ENCODE measurements at places on chromosomes 11 and 22.

GRCh38 chr11:63813563-63814382 is 517 bp downstream of the SPINDOC start:
- DNase-seq: no peak

- DNase-seq: no peak
Observed at GRCh38 chr11:107494055-107494454, 36.4 kb upstream of the CWF19L2 start.

DNA sequence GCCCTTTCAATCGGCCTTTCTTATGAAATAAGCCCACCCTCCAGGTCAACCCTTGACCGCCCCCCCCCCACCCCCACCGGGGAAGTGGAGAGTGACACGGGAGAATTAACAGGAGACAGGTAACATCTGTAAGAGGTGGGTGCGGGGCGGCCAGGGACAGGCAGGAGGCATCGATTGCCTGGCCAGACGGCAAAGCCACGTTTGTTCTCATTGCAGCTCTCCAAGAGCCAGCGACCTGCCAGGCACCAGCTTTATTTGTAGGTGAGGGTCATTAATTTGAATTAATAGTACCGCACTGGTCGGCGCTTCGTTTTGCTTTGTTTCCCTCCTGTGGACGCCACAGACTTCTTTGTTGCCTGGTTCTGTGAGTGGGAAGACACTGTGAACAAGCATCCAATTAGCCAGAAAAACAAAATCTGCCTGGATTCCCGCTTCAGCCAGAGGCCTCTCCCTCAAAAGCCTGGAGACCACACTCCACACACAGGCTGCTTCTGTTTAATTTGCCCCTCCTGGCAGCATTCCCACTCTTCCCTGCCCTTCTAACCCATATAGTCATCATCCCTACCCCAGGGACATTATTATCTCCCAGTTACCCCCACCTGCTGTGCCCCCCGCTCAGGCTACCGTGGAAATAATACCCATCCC is 104.5 kb upstream of the OPCML start:
- DNase-seq: no peak

DNA sequence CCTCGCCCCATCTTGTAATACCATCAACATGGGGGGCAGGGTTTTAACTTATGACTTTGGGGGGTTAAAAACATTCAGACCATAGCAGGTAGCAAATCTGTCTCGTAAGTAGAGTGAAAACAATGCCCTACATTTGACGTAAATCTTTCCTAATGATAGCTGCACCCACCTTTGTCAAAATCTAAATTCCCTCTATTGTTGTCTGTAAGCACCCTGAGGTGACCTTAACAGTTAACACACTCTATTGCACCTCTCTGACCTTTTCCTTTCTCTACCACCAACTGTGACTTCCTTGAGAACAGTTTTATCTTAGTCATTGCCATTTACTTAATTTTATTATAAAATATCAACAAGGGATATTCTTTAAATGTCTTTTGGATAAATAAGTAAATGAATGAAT is 1024.9 kb upstream of the CNTN5 start:
- DNase-seq: no peak

DNA sequence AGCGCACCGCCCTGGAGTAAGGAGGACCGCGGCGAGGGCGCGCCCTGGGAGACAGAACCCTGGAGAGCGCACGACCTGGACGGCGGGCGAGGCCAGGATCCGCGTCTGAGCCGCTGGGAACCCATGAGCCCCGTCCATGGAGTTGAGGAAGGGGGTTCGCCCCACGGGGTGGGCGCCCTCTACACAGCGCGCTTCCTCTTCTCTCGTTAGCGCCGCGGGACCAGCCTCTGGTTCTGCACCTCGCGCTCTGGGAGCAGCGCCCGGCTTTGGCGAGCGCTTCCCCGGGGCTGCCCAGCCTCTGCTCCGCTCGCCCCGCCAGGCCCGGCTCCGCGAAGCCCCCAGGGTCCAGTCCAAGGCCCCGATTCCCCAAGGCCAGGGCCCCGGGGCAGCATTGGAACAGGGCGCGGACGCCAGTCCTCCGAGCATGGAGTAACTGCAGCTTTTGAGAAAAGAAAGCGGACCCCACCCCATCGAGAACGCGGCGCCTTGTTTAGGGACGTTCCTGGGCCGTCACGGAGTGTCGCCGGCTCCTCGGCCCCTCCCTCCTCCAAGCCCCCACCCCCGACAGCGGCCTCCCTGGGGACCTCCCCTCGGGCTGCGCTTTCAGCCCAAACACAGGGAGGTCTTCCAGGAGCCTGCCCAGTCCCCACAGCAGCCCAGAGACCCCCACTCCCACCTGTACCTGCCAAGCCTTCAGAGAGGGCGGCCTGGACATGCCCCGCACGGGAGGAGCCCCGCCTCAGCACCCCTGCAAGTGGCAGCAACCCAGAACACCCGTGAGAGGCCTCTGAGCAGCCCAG is 56.2 kb downstream of the BRD1 start:
- DNase-seq: no peak

- DNase-seq: no peak
Observed at GRCh38 chr11:126682590-126682989, 318.0 kb downstream of the KIRREL3 start.

DNA sequence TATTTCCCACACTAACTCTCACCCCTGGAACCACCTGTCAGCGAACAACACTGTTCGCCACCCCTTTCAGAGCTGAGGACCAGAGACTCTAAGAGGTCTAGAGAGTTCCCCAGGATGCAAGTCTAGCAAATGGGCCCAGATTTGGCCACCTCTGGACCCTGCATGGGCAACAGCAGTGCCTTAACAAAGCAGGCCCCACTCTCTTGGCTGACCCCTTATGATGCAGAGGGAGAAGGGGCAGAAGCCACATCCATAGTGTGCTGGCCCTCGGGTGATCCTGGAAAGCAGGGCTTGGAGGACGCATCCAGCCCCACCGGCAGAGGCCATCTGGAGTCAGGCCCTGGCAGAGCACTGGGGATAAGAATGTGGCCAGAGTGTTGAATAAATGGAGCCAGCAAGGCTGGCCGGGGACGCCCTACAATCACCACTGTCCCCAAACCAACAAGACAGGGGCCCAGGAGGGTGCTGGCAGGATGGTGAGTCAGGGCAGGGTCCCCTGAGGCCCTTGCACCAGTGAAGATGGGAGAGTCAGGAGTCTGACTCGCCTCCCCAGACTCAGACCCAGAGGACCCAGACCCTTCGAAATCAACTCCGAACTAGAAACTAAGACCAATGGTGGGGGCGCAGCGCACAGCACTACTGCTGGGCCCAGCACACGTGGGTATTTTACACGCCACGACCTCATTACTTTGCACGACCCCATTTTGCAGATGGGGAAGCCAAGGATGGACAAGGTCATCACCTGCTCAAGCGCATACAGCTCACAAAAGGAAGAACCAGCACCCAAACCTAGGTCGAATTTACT is 6.5 kb downstream of the CSNK1E start:
- DNase-seq: no peak

GRCh38 chr22:38204784-38205183 is 3.0 kb downstream of the MAFF start:
- DNase-seq: no peak

GRCh38 chr11:120167659-120168058 is 29.7 kb upstream of the TRIM29 start:
- DNase-seq: no peak

DNA sequence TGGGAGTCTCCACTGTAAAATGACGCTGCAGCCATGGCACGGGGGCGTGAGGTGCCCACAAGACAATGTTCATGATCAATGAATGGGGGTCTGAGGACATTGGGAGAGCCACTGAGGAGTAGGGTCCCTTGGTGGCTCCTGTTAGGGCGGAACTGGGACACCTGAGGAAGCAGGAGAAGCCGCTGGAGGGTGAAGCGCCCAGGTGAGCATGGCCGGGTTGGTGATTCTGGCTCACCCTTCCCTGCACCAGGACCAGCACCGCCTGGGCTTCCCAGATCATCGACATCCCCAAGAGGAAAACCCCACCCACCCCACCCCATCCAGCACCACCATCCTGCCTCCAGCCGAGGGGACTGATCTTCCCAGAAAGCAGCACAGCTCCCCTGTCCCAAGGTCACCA is 30.6 kb downstream of the SHANK2 start:
- DNase-seq: no peak

DNA sequence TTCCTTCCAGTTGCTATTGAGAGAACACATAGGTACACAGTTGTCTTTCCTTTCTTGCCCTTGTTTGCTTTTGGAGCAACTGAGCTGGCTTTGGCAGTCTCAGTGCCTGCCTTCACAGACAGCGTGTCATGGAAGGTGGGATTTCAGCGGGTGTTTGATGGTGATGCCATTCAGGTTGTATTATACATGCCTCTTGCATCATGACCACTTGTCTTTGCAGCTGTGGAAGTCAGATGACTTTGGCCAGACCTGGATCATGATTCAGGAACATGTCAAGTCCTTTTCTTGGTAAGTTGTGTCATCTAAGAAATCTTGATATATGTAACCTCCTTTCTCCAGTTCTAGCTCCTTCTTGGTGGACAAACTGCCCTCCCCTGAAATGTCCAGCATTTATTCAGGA is 37.1 kb upstream of the SORL1-AS1 start:
- no peak for DNase-seq

DNA sequence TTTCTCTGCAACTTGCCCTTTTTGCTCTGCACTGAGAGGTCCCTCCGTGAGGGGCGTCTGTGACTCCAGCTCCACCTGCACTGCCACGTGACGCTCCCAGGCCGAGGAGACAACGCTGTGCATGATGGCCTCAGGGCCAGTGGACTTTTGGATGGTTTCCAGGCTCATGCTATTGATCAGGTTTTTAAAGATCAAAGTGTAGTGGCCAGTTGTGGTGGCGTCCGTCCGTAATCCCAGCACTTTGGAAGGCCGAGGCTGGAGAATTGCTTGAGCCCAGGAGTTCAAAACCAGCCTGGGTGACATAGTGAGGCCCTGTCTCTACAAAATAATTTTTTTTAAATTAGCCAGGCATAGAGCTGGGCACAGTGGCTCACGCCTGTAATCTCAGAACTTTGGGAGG is 16.1 kb downstream of the RPL3 start:
- DNase-seq: no peak

DNA sequence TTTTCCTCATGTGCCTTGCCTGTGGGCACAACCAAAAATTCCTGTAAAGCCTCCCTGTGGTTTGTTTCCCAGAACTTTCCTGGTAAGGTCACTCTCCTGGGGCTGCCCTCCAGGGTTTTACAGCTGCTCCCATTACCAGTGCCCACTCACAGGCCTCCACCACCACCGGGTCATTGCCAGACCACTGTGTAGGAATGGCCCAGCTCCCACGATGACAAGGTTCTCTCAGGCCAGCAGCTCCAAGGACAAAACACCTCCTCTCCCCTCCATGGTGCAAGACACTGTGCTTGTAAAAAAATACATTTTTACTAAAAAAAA is 96.1 kb upstream of the AKIP1 start:
- DNase-seq: no peak

- no peak for DNase-seq
Observed at GRCh38 chr11:9923280-9923679, 259.4 kb downstream of the SWAP70 start.

All from stimulated activated CD8-positive, alpha-beta memory T cell treated with anti-CD3 and anti-CD28 coated beads, Interleukin-7, amount 100 ng/mL, for 1 hour (primary cell).